ENCODE measurements at places on chromosomes 3 and 15. TPM values are rescaled to one million over a fixed set of nuclear protein-coding genes. Genes with fewer than 3 reads are reported as not detected.

The GOLGA6L10 gene
- total RNA-seq: 1.4 TPM

The BHLHE40 gene
- total RNA-seq: 70.2 TPM

The ADPRH gene
- 8.3 TPM for total RNA-seq

The SLC25A20 gene
- 11.9 TPM for total RNA-seq

The PCNP gene
- 93.4 TPM for total RNA-seq

The GPR149 gene
- not detected for total RNA-seq

The BCHE gene
- total RNA-seq: not detected

The UBR1 gene
- total RNA-seq: 35.5 TPM

The GOLGA8S gene
- under 0.01 TPM for total RNA-seq

The GABRB3 gene
- total RNA-seq: under 0.01 TPM

The ST3GAL6 gene
- 2.2 TPM for total RNA-seq

The CCDC39 gene
- total RNA-seq: not detected

The LDHAL6B gene
- total RNA-seq: not detected

The UBE2E2 gene
- 59.2 TPM for total RNA-seq

The ANKDD1A gene
- total RNA-seq: 3.8 TPM

The MYEF2 gene
- 0.88 TPM for total RNA-seq

The SERINC4 gene
- total RNA-seq: not detected

The ERICH6 gene
- under 0.01 TPM for total RNA-seq

The IQCF5 gene
- not detected for total RNA-seq

The IL17RD gene
- 2.2 TPM for total RNA-seq

The STXBP5L gene
- total RNA-seq: not detected

The CEMIP gene
- 687 TPM for total RNA-seq

The C3orf80 gene
- 2.2 TPM for total RNA-seq

The CKMT1B gene
- not detected for total RNA-seq

The IL5RA gene
- total RNA-seq: not detected

The PATL2 gene
- total RNA-seq: 2.7 TPM

The KBTBD13 gene
- total RNA-seq: not detected

The ACKR4 gene
- total RNA-seq: not detected

The OCA2 gene
- total RNA-seq: not detected

The MINAR1 gene
- 2.5 TPM for total RNA-seq

The IQCH gene
- 4.7 TPM for total RNA-seq

The SLC2A2 gene
- not detected for total RNA-seq

The LXN gene
- 114 TPM for total RNA-seq

The CCR9 gene
- not detected for total RNA-seq

The SEMA5B gene
- not detected for total RNA-seq

The KLHL40 gene
- not detected for total RNA-seq

The NANOGP8 gene
- 1.2 TPM for total RNA-seq

The SLC15A2 gene
- 0.29 TPM for total RNA-seq

The HHLA2 gene
- not detected for total RNA-seq

The NPAP1 gene
- not detected for total RNA-seq

The AHSG gene
- not detected for total RNA-seq

The CCR5 gene
- not detected for total RNA-seq
